ENCODE measurements at places on chromosomes 5 and 9.

DNA sequence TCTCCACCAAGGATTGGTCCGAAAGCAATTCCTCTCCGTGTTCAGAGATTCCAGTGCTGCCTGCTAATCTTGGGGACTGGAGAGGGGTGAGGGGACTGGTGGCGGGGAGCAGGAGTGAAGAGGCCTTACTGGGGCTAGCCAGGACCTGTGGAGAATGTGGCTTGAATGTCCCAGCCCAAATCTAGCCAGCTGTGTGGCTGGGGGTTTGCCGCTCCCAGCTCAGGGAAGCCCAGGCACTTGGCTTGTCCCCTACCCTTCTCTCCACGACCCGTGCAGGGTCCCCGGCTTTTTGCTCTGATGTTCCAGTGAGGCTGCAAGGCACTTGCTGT lies 2.4 kb downstream of the N4BP3 start:
- DNase-seq: no peak

- DNase-seq: no peak
Observed at GRCh38 chr5:123116757-123117156, 27.7 kb downstream of the PRDM6 start.

- DNase-seq: no peak
Observed at GRCh38 chr5:10580531-10581423, 16.9 kb downstream of the ANKRD33B start.

DNA sequence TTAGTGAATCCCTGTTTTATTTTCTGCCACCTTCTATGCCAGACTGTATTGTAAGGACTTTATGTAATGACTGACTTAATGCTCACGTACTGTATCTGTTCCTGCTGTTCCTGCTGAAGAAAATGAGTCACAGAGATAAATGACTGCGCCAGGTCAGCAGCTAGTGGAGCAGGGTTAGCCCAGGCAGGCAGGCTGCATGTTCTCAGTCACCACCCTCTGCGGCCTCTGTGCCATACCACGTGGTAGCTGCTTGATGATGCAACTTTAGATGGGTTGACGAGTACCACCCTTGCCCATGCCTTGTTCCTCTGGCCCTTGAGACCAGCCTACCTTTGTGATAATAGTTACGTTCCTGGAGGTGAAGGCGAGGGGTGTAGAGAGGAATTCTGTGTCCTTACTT lies 161.9 kb downstream of the TRIO start:
- DNase-seq: no peak

GRCh38 chr9:127539982-127540663 lies 72.0 kb upstream of the STXBP1 start:
- no peak for DNase-seq

DNA sequence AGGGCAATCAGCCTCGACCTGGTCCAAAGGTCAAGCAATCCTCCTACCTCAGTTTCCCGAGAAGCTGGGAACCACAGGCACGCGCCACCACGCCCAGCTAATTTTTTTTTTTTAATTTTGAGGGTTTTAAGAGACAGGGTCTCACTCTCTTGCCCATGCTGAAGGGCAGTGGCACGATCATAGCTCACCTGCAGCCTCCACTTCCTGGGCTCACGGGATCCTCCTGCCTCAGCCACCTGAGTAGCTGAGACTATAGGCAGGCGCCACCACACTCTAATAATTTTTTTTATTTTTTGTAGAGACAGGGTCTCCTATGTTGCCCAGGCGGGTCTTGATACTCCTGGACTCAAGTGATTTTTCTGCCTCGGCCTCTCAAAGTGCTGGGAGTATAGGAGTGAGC lies 1.6 kb downstream of the UIMC1 start:
- no peak for DNase-seq

- DNase-seq: no peak
Observed at GRCh38 chr5:38657020-38657419, 100.6 kb upstream of the LIFR start.

DNA sequence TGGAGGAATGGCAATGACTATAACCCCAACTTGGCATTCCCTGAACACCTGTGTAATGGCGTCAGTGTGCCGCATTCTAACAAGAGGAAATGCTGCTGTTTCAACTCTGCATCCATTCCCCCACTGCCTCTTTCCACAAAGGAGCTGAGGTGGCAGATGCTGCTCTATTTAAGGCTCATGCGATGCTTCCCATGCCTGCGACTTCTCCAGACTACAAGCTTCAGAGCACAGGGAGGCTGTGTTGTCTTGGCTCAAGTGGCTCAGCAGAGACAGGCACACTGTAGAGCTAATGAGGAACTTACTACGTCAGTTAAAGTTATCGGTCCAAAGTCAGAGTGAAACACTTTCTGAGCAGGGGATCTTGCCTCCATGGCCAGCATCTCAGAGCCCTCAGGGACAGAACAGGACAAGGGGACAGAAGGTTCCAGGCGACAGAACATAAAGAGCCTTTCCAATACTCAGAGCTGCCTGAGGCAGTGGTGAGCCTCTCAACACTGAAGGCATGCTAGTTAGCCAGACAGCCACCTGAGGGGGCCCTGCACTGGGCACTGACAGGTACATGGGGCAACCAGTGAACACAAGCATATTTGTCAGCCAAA lies 21.8 kb downstream of the TNIP1 start:
- peak; percentile 70 for DNase-seq

DNA sequence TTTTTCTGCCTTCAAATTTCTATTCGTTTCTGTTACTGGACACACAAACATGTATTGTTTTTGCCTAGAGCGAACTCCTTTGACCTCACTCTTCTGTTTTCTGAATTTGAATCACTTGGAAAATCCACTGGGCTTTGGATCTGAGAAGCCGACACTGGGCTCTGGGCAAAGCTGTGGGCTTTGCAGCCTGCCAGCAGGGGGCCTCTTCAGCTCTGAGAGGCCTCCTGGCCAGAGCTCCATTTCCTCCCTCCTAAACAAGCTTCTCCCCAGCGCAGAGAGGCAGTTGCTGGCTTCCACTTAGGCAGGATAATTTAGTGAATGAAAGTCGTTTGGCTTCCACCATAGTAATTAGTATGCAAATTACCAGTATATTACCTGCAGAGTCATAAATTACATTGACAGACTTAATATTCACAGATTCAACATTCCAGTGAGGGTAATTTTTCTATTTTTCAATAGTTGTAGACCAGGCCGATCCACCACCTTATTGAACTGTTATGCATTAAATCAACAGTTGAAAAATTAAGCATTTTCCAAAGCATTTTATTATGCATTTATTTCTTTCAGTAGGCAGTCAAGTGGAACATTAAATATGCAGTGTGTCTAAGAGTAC lies 104.0 kb upstream of the ZNF366 start:
- DNase-seq: peak; percentile 73

DNA sequence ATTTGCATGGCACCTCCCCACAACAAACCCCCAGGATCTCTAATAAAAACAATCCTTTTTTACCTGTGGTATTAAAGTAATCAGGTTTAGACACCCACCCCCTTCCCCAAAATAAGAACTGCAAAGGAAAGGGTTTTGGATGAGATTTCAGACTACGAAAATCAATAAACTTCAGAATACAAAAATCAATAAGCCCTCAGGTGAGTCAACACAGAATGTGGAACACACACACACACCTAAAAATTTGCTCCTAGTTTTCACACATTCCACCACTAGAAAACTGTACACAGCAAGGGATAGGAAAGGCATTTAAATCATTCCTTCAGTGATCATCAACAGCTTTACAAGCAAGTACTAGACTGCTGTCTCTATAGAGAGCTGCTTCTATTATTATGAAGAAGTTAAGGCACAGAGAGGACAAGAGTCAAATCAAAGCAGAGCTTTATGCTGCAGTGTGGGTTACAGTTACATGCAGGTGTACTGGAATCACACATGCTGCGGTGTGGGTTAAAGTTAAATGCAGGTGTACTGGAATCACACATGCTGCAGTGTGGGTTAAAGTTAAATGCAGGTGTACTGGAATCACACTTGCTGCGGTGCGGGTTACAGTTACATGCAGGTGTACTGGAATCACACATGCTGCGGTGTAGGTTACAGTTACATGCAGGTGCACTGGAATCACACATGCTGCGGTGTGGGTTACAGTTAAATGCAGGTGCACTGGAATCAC lies 36.3 kb downstream of the PFDN1 start:
- DNase-seq: no peak

DNA sequence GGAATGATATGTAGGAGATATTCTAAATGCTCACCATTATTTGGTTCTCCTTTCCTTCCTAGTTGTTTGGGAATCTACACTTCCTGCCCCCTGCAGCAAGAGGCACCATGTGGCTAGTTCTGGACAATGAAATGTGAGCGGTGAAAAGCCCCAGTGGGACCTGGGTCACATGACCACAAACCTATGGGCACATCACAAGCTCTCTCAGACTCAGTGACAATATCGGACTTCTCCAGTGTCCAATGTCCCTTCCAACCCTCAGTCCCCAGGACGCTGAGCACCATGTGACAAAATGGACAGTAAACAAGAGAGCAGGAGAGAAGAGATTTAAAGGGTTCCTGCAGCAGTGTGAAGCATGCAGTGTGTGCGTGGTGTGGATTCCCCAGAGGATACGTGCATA lies 44.6 kb upstream of the FOXE1 start:
- DNase-seq: no peak

All from Kasumi-1 (cell line).